Vagina (tissue), 2 donors: ENCODE measurements at places on chromosomes 1 and 21. TPM values are rescaled to one million over a fixed set of nuclear protein-coding genes. Genes with fewer than 3 reads are reported as not detected.

The ATP5PO gene
- total RNA-seq, result 133 TPM

The BRINP3 gene
- not detected for total RNA-seq

The LDLRAD1 gene
- total RNA-seq, result not detected

GRCh38 chr1:112935461-112936111, 20.4 kb downstream of the SLC16A1 start:
- no peak for DNase-seq

DNA sequence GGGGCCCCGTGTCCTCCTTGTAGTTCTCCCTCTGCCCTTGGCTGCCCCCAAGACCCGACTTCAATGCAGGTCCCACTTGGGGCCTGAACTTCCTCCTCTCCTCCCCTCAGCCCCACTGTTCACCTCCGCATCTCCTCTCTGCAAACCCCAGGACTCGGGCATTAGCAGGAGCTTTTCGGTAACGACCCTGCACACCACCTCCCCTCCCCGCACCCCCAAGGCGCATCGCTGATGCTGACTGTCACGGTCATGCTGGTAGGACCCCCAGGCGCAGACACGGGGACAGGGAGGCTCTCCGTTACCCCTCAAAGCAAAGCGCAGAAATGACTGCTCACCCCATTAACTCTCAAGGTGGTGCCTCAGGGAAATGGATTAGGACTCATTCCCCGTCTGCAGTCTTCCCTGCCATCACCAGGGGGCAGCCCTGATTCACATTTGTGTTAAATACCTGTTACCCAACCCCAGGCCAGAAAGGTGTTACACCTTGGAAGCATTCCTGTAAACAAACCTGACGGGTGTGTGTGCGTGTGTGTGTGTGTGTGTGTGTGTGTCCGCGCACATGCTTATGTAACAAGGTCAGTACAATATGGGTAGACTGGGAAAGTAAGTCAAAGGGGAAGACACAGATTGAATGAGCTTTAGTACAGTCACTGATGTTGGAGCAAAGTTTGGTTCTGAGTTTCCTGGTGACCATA, 6.4 kb upstream of the GUCA2B start:
- DNase-seq, result peak; percentile 74

GRCh38 chr1:187985897-187986654, 1157.3 kb downstream of the PLA2G4A start:
- no peak for DNase-seq
